ENCODE measurements at places on chromosomes 16 and 17. TPM values are rescaled to one million over a fixed set of nuclear protein-coding genes. Genes with fewer than 3 reads are reported as not detected.

NOS2 gene
- total RNA-seq, result not detected

TSPOAP1 gene
- 19.6 TPM for total RNA-seq

GRCh38 chr17:79393358-79394052 is 217.3 kb downstream of the RBFOX3 start:
- H3K27me3 ChIP-seq, result no peaks in the 10 kb centered on the region
- no peak overlapping the region for H3K4me3 ChIP-seq
- peak; percentile 59 for DNase-seq
- no peak overlapping the region for H3K27ac ChIP-seq
- no peaks in the 10 kb centered on the region for H3K4me1 ChIP-seq

DNA sequence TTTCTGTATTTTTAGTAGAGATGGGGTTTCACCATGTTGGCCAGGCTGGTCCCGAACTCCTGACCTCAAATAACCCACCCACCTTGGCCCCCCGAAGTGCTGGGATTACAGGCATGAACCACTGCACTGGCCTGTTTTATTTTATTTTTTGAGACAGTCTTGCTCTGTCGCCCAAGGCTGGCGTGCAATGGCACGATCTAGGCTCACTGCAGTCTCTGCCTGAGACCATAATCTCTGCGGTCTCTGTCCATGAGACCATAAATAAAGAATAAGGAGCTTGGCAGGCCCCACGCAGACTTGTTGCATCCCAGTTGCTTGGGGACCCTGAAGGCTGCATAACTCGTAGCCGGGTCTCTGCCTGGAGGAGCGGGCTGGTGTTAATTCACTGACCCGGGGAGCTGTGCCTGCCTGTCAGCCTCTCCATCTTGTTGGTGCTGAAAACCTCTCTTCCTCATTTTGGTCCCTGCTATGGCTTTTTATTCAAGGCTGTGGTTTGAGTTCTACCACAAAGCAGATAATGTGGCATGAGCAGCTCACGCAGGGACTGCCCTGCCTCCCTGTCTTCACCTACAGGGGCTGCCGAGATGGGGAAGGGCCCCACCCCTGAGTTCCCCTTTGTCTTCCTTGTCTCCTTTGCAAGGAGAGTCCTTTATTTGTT is 82.1 kb downstream of the MSI2 start:
- H3K4me1 ChIP-seq, result no peaks in the 10 kb centered on the region
- no peak overlapping the region for H3K27ac ChIP-seq
- no peak for DNase-seq
- H3K27me3 ChIP-seq, result no peaks in the 10 kb centered on the region
- no peaks in the 10 kb centered on the region for H3K36me3 ChIP-seq
- no peak overlapping the region for H3K4me3 ChIP-seq

DNA sequence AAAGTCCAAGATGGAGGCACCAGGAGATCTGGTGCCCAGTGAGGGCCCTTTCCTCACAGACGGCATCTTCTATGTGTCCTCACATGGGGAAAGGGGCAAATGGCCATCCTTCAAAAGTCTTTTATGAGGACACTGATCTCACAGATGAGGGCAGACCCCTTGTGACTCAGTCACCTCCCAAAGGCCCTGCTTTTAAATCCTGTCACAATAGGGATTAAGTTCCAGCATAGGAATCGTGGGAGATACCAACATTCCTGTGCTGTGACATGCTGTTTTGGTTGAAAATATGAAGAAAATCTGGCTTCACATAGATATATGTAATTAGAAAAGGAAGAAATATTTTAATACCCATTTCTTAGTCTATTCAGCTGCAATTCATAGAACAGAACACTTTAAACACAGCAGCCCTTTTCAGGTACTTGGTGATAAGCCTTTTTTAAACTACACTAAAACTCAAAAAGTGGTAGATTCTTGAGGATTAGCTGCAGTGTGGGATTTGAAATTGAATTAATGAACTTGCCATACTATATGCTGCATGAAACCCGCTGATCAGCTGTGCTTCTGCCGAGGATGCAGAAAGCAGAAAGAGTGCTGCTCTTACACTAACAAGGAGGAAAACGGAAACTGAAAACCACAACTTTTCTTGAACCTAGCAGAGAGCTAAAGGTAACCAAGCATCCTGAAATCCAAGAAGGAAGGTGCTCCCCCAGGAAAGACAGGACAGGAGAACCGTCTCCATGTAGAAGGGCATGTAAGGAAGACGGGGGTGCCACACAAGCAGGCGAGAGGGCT is 32.7 kb downstream of the VPS53 start:
- H3K36me3 ChIP-seq, result no peaks in the 10 kb centered on the region
- no peak overlapping the region for H3K27ac ChIP-seq
- no peak for DNase-seq

- H3K4me1 ChIP-seq, result peaks cover 18% of the 10 kb centered on the region
- no peak overlapping the region for H3K27ac ChIP-seq
- no peak for DNase-seq
- no peaks in the 10 kb centered on the region for H3K27me3 ChIP-seq
These were observed 6.3 kb upstream of the ITGA3 start for GRCh38 chr17:50049636-50050035.

DNA sequence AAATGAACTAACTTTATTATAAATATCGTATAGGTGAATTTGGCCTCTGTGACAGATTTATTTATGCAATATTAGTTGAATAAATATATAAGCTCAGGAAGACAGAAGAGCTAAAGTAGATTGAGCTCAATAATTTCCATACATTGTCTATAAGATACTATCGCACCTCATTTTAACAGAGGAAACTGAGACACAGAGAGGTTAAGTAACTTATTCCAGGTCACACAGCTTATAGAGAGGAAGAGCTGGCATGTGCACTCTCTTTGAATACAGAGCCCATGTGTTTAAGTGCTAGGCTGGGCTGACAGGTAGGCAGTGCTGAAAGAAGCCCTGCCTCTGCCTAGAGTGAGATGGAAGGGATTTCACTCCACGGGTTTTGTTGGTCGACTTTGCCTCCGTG is 48.4 kb downstream of the VAT1L start:
- H3K4me3 ChIP-seq, result no peak overlapping the region
- no peaks in the 10 kb centered on the region for H3K27me3 ChIP-seq
- no peak overlapping the region for H3K27ac ChIP-seq
- H3K36me3 ChIP-seq, result no peaks in the 10 kb centered on the region
- H3K4me1 ChIP-seq, result no peaks in the 10 kb centered on the region

GRCh38 chr16:55041540-55042234 is 111.0 kb downstream of the IRX5 start:
- H3K27me3 ChIP-seq, result no peaks in the 10 kb centered on the region
- DNase-seq, result no peak
- no peaks in the 10 kb centered on the region for H3K36me3 ChIP-seq
- H3K27ac ChIP-seq, result no peak overlapping the region
- H3K4me3 ChIP-seq, result no peak overlapping the region

DNA sequence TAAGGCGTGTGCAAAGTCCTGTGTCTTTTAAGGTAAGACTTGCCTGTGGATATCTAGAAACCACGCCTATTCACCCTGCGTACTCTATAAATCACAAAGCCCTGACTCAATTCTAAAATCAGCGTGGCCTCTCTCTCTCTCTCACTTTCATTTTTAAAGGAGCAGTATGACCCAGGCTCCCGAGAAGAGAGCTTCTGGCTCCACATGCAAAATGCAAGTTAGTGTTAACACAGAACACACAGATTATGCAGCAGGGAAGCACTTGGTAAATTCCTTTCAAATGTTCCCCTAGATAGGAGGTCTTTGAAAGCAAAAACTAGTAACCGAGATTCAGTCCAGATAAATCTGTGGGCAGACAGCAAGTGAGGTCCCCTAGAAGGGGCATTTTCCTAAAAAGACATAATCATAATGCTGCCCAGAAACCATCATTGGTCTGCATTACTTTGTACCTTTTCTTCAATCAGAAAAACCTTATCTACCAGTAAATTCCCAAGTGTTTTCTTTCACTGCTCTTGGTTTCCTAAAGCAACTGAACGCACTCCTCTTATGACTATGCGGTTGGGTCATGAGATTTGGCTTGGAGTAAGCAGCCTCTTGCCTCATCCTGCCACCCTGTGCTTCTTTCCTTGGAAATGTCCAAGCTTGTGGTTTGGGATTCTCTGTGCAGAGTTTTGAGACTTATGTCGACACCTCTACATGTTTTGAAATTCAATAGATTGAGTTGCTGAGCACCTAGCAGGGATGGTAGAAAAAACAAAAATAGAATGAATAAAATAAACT is 31.7 kb upstream of the KCNJ2 start:
- H3K27ac ChIP-seq, result peak overlapping the region; percentile 74
- DNase-seq, result no peak
- no peaks in the 10 kb centered on the region for H3K27me3 ChIP-seq
- H3K36me3 ChIP-seq, result no peaks in the 10 kb centered on the region
- no peak overlapping the region for H3K4me3 ChIP-seq
- peaks cover 5% of the 10 kb centered on the region for H3K4me1 ChIP-seq

DNA sequence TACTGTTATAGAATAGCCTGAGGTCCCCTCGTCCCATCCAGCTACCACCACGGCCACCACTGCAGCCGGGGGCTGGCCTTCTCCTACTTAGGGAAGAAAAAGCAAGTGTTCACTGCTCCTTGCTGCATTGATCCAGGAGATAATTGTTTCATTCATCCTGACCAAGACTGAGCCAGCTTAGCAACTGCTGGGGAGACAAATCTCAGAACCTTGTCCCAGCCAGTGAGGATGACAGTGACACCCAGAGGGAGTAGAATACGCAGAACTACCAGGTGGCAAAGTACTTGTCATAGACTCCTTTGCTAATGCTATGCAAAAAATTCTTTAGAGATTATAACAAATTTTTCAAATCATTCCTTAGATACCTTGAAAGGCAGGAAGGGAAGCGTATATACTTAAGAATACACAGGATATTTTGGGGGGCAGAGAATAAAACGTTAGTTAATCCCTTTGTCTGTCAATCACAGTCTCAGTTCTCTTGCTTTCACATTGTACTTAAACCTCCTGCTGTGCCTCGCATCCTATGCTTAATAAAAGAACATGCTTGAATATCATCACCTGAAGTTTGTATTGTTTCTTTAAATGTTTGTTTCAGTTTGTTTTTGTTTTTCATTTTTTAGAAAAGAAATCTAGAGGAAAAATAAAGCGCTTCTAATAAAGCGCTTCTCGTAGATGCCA is 388.3 kb downstream of the MAF start:
- no peak overlapping the region for H3K4me3 ChIP-seq
- no peaks in the 10 kb centered on the region for H3K36me3 ChIP-seq
- no peak overlapping the region for H3K27ac ChIP-seq
- DNase-seq, result no peak
- no peaks in the 10 kb centered on the region for H3K4me1 ChIP-seq
- no peaks in the 10 kb centered on the region for H3K27me3 ChIP-seq

- no peak overlapping the region for H3K27ac ChIP-seq
- no peaks in the 10 kb centered on the region for H3K27me3 ChIP-seq
- no peaks in the 10 kb centered on the region for H3K36me3 ChIP-seq
- H3K4me1 ChIP-seq, result no peaks in the 10 kb centered on the region
These were observed 195.0 kb downstream of the ENGASE start for GRCh38 chr17:79269620-79270019.

- H3K4me3 ChIP-seq, result no peak overlapping the region
- peak overlapping the region; percentile 81 for H3K27ac ChIP-seq
- H3K36me3 ChIP-seq, result no peaks in the 10 kb centered on the region
- no peaks in the 10 kb centered on the region for H3K4me1 ChIP-seq
- no peaks in the 10 kb centered on the region for H3K27me3 ChIP-seq
These were observed 11.2 kb upstream of the SLC47A2 start for GRCh38 chr17:19727501-19728078.

- no peak overlapping the region for H3K4me3 ChIP-seq
- no peak for DNase-seq
- H3K4me1 ChIP-seq, result no peaks in the 10 kb centered on the region
- no peaks in the 10 kb centered on the region for H3K27me3 ChIP-seq
- no peaks in the 10 kb centered on the region for H3K36me3 ChIP-seq
These were observed 7.6 kb upstream of the PGAP6 start for GRCh38 chr16:389352-389751.

GRCh38 chr16:28155293-28155692 is 56.5 kb downstream of the XPO6 start:
- DNase-seq, result no peak
- H3K27ac ChIP-seq, result no peak overlapping the region
- no peaks in the 10 kb centered on the region for H3K4me1 ChIP-seq
- H3K36me3 ChIP-seq, result peaks cover 28% of the 10 kb centered on the region

DNA sequence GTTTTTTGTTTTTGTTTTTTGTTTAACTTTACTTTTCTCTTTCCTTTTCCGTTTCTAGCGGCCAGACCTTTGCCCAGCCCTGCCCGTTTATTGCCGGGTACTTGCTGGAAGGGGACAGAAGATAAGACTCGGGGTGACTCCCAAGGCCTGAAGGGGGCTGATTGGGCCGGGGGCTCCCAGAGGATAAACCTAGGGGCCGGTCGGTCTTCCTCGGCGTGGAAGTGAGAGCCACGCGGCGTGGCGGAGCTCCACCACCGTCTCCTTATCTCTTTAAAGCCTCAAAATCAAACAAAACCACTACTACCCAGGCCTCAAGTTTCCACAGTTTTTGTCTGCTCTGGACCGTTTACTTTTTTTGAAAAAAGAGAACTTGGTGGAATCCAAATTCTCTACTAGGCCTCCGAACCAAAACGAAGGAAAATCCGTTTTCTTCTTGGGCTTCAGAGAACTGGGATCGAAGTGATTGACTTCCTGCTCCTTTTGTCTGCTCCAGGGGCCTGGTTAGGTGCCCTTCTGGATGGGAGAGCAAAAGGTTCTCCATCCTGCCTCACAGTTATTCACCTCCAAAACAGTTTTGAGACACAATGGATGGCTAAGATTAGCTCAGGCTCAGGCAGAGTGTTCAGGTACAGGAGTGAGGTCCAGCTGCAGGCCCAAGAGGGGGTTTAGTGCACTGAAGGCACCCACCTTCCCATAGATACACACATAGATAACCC is 8.5 kb upstream of the HOXB9 start:
- no peaks in the 10 kb centered on the region for H3K36me3 ChIP-seq
- H3K4me3 ChIP-seq, result no peak overlapping the region
- H3K4me1 ChIP-seq, result no peaks in the 10 kb centered on the region

Data from pancreas (tissue), 10 donors.